ENCODE measurements at places on chromosomes 1 and 21. TPM values are rescaled to one million over a fixed set of nuclear protein-coding genes. Genes with fewer than 3 reads are reported as not detected.
A peak's percentile ranks its signal among the peaks of the same experiment; 100 is the strongest.

DNA sequence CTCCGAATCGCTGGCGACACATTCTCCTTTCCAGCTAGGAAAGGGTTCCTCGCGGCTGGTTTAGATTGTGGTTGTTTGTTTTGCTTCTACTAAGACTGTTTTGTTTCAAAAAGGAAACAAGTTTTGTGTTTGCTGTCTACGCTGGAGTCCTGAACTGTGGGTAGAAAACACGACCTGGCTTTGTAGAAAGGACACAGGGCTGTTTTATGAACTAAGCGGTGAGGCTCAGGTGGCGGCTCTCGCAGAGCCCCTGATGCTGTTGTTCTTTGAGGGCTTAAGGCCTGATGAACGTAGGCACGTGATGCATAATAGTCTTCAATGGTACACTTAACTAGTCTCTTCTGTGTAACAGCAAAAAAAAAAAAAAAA is 27.0 kb upstream of the FHAD1 start:
- no peak overlapping the region for H3K4me3 ChIP-seq
- peaks cover 5% of the 10 kb centered on the region for H3K36me3 ChIP-seq
- no peak overlapping the region for H3K27ac ChIP-seq
- peaks cover 5% of the 10 kb centered on the region for H3K4me1 ChIP-seq

DNA sequence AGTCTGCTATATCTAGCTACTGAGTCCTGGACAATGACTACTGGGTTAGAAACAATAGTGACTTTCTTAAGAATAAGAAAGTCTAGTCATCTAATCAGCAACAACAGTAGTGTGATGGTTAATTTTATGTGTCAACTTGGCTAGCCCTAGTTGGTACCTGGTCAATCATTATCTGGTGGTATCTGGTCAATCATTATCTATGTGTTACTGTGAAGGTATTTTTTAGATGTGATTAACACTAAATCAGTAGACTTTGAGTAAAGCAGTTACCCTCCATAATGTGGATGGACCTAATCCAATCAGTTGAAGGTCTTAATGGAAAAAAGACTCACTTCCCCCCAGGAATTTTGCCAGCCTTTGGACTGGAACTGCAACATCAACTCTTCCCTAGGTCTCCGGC is 312.6 kb downstream of the SIPA1L2 start:
- peaks cover 40% of the 10 kb centered on the region for H3K4me1 ChIP-seq
- H3K4me3 ChIP-seq, result no peak overlapping the region
- no peaks in the 10 kb centered on the region for H3K36me3 ChIP-seq
- DNase-seq, result no peak
- no peaks in the 10 kb centered on the region for H3K27me3 ChIP-seq
- H3K27ac ChIP-seq, result peak overlapping the region; percentile 30

DNA sequence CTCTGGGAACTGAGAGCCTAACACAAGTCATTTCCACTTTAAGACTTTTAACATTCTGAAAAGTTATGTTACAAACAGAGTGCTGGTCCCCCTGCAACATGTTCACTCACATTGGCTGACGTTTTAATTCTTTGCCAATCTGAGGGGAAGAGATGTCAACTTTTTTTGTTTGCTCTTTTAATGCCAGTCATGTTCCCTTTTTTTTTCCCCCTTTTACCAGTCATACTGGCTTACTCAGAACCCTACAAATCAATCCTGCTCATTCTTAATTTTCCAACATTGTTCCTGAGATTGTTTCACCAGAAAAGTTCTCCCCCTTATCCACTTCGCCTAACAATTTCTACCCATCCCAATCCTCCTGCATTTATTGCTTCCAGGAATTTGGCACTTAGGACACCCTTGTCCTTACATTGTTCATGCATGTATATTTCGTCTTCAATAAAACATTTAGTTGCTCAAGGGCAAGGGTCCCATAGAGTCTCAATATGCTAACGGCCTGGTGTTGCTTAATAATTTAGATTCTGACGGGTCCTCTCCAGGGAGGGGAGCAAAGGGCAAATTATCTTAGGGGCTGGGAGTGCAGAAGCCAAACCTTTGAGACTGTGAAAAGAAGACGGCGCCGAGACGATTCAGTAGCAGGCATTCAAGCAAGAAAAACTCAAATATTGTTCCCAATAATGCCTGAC is 624 bp upstream of the CR1L start:
- H3K4me3 ChIP-seq, result peak overlapping the region; percentile 50
- no peak overlapping the region for H3K27ac ChIP-seq
- DNase-seq, result no peak
- peaks cover 7% of the 10 kb centered on the region for H3K4me1 ChIP-seq
- H3K36me3 ChIP-seq, result no peaks in the 10 kb centered on the region

DNA sequence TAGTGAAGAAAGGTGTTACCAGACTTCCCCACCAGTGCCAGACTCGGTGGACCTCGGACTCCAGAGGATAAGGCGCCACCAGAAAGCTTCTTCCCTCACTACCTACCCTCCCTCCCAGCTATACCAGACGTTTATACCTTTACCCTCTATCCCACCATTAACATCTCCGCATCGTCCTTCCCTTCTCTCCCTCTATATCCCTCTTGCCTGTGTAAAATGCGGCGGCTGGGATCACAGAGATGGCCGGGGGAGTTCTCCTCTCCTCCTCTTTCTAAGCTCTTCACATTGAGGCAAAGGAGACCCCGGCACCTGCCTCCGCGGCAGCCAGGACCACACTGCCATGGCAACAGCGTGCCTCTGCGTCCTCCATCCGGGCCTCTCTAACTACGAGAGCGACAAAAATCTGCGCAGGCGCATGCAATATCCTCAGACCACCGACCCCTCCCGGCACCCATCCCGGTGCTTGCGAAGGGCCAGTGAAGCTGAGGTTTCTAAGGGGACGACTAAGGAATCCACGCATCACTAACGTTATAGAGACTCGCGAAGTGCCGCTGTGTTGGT is at the start of gene CCDC181:
CCDC181 (minus strand) TSS at position 394 of the 561 bp plus-strand sequence. CDS start 2,547 bp downstream, outside the sequence.
- peaks cover 6% of the 10 kb centered on the region for H3K4me1 ChIP-seq
- H3K27me3 ChIP-seq, result peaks cover 44% of the 10 kb centered on the region
- peak within 1 kb of the TSS; percentile 42 for H3K4me3 ChIP-seq
- no peak for DNase-seq
- no peak within 1 kb of the TSS for H3K27ac ChIP-seq
- H3K36me3 ChIP-seq, result no peaks in the 10 kb centered on the region

- no peaks in the 10 kb centered on the region for H3K4me1 ChIP-seq
- H3K27me3 ChIP-seq, result peaks cover 2% of the 10 kb centered on the region
- no peak overlapping the region for H3K4me3 ChIP-seq
- no peak for DNase-seq
- H3K27ac ChIP-seq, result no peak overlapping the region
These were observed 5.1 kb downstream of the SH2D1B start for GRCh38 chr1:162406811-162407210.

GRCh38 chr1:35706846-35707600 is 11.7 kb downstream of the C1orf216 start:
- H3K4me3 ChIP-seq, result peak overlapping the region; percentile 60
- H3K4me1 ChIP-seq, result peaks cover 15% of the 10 kb centered on the region
- no peaks in the 10 kb centered on the region for H3K36me3 ChIP-seq
- no peak for DNase-seq
- H3K27ac ChIP-seq, result no peak overlapping the region

The CAPN9 gene
- total RNA-seq, result not detected

The UAP1 gene
- 65.7 TPM for total RNA-seq

DNA sequence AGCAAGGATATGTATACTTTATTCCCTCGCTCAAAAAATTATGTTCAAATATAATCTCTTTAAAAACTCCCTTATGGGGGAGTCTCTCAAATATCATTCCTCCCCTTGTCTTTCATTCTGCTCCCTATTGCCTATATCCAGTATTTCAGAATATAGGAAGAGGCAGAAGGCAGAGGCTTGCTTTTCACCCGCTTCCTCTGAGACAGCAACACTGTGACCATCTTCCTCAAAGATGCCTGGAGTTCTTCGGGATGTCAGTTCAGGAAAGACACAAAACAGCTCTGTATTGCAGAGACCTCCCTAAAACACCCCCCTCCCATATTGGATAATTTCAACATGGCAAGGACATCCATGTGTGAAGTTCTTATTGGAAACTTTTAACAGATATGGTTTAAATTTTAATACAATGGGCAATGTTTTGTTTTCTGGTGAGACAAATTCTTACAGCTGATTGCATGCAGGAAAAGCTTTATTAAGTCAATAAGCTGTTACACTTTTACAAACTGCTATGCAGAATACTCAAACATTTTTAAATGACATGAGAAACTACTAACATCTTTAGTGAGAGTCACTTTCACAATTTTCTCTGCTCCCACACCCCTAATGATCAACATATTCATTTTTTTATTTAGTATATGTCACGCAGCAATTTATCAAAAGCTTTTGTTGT is 4.8 kb downstream of the DIRAS3 start:
- H3K36me3 ChIP-seq, result no peaks in the 10 kb centered on the region
- no peak overlapping the region for H3K27ac ChIP-seq

The RUSC1 gene
- 44.0 TPM for total RNA-seq

GRCh38 chr1:91173346-91173890 is 151.6 kb upstream of the ZNF644 start:
- H3K36me3 ChIP-seq, result no peaks in the 10 kb centered on the region
- no peak overlapping the region for H3K4me3 ChIP-seq
- no peak for DNase-seq
- H3K27me3 ChIP-seq, result peaks cover 37% of the 10 kb centered on the region

The TCEA3 gene
- total RNA-seq, result 35.7 TPM

- peak overlapping the region; percentile 68 for H3K27ac ChIP-seq
- no peak for DNase-seq
- peaks cover 10% of the 10 kb centered on the region for H3K36me3 ChIP-seq
- H3K27me3 ChIP-seq, result no peaks in the 10 kb centered on the region
These were observed 39.5 kb downstream of the MEF2D start for GRCh38 chr1:156461109-156461508.

DNA sequence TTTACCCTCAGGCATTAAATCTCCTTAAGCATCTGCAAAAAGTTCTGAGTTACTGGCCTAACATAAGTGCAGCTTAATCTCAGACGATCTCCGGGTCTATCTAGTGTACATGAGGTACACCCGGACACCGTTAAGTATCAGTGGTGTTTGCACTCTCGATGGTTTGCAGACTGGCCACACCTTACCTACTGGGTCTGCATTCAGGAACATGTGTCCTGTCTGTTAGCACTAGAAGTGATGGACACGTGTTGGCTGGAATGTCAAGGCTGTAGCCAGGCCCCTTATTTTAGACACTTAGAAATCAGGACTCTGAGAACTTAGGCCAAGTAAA is 783 bp upstream of the AGL start:
- no peak for DNase-seq
- peaks cover under 1% of the 10 kb centered on the region for H3K36me3 ChIP-seq
- H3K4me1 ChIP-seq, result peaks cover 29% of the 10 kb centered on the region
- no peaks in the 10 kb centered on the region for H3K27me3 ChIP-seq
- H3K4me3 ChIP-seq, result peak overlapping the region; percentile 82

DNA sequence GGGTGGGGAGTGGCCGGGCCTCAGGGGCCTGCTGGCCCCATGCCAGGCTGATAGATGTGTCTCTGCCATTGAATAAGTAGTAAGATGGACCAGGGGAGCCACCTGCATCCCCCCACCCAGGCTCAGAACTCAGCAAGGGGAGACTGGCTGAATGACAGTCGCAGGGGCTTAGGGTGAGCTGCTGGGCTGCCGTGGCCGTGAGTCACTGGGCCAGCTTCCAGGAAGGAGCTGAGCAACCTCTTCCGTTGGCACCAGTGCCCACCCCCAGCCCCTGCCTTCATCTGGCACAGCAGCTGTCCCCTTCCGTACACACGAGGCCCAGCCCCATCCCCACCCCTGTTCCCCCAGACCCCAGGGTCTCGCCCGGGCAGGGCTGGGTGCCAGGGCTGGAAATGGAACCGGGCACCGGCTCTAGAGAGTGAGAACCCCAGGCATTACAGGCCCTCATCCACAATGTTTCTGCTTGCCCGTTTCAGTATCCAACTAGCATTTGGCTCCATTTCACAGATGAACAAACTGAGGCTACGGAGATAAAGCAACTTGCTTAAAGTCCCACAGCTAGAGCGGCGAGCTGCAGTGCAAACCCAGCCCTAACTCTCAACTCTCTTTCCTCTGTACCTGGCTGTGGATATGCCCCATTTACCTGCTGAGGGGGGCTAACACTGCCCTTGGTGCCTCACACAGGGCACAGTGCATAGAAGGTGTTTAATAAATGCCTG is 10.2 kb downstream of the WNT4 start:
- H3K27me3 ChIP-seq, result no peaks in the 10 kb centered on the region
- H3K27ac ChIP-seq, result no peak overlapping the region
- H3K4me3 ChIP-seq, result no peak overlapping the region

The OR2T29 gene
- total RNA-seq, result not detected

GRCh38 chr1:160460683-160461287 is 60.4 kb downstream of the VANGL2 start:
- H3K4me3 ChIP-seq, result no peak overlapping the region
- DNase-seq, result no peak
- H3K27ac ChIP-seq, result no peak overlapping the region
- H3K36me3 ChIP-seq, result no peaks in the 10 kb centered on the region
- H3K27me3 ChIP-seq, result no peaks in the 10 kb centered on the region
- H3K4me1 ChIP-seq, result no peaks in the 10 kb centered on the region

DNA sequence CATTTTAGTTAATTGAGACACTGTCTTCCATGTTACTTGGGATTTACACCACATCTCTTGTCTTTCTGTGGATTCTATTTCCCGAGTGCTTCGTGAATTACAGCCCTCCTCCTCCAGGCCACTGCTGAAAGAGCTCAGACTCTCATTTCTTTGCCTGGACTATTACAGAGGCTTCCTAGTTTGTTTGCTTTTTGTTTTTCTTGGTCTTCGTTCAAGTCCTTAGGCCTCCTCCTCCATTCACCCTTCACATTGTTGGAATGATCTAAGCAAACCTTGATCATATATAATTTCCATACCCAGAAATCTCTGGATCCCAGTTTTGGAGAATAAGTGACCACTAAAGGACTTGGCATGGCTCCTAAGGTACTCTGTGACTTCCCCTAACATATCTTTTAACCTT is 94.1 kb downstream of the CNIH3 start:
- DNase-seq, result no peak
- no peak overlapping the region for H3K4me3 ChIP-seq
- H3K36me3 ChIP-seq, result no peaks in the 10 kb centered on the region
- H3K27ac ChIP-seq, result no peak overlapping the region

The SLC25A34 gene
- total RNA-seq, result 4.3 TPM

- DNase-seq, result peak; percentile 94
- peak within 1 kb of the TSS; percentile 74 for H3K4me3 ChIP-seq
- H3K4me1 ChIP-seq, result peaks cover 68% of the 10 kb centered on the region
- H3K27ac ChIP-seq, result peak within 1 kb of the TSS; percentile 94
These were observed at the start of gene SPRTN for GRCh38 chr1:231338270-231339128. SPRTN (plus strand) TSS chr1:231338293; CDS start chr1:231338384, 91 bp downstream.

- no peaks in the 10 kb centered on the region for H3K36me3 ChIP-seq
- DNase-seq, result no peak
- no peak overlapping the region for H3K4me3 ChIP-seq
- no peak overlapping the region for H3K27ac ChIP-seq
- no peaks in the 10 kb centered on the region for H3K27me3 ChIP-seq
- H3K4me1 ChIP-seq, result no peaks in the 10 kb centered on the region
These were observed 102.4 kb downstream of the CNIH3 start for GRCh38 chr1:224718470-224719053.

The LCE1C gene
- total RNA-seq, result 1,438 TPM

Measured in suprapubic skin (tissue), 4 donors.